Mesothelial cell of epicardium (in vitro differentiated cells): ENCODE measurements at places on chromosomes 11 and 22.

- no peak for DNase-seq
These were observed 7.4 kb downstream of the EHD1 start for GRCh38 chr11:64870893-64871466.

GRCh38 chr11:105458071-105458470 lies 151.8 kb upstream of the GRIA4 start:
- no peak for DNase-seq

- DNase-seq = no peak
These were observed 95.3 kb upstream of the OR9G4 start for GRCh38 chr11:56843816-56844215.

DNA sequence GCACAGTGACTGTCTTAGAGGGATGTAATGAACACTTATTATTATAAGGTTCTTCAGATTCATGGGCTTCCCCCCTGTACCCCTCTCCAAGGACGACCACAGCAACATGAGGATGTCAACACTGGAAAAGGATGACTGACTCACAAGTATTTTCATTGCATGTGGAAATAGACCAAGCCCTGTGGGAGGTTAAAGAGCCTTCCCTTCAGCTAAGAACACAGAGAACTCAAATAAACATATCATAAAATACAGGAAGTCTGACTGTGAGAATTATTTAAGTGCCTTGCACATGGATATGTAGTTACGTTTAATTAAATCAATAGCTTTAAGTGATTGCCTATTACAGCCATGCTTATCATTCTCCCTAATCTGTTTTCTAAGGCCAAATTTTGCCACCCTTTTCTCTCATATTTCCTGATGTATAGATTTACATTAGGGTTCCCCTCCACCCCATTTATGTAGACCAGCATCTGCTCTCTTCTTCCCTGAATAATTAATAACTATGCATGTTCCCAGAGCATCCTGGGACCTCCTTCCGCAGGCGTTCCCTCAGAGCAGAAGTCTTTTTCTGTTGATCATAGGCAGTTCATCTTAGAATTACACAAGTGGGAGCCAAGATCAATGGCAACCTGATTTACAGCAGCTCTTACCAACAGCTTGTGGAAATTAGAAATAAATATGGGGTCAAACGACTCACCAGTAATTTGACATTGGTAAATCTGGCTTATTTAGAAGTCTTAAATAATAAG lies 226.9 kb downstream of the OPCML start:
- DNase-seq = no peak

GRCh38 chr11:67293090-67293489 lies 4.0 kb downstream of the ANKRD13D start:
- no peak for DNase-seq

DNA sequence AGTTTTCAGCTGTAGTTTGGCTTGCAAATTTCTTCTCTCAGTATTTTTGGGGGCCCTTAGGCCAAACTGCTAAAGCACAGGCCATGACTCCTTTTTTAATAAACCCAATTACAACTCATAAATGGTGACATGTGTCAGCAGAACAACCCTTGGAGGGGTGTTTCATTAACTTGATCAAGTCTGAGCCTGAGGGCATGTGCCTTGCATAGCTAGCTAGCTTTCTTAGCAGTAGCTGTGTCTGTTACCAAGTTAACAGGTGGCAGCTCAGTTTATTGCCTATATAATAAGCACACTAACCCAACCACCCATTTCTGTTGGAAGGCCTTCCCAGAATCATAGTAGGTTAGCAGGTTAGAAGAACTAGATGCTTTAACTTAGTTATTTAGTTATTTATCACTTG lies 950.3 kb upstream of the CCDC90B start:
- DNase-seq = no peak

DNA sequence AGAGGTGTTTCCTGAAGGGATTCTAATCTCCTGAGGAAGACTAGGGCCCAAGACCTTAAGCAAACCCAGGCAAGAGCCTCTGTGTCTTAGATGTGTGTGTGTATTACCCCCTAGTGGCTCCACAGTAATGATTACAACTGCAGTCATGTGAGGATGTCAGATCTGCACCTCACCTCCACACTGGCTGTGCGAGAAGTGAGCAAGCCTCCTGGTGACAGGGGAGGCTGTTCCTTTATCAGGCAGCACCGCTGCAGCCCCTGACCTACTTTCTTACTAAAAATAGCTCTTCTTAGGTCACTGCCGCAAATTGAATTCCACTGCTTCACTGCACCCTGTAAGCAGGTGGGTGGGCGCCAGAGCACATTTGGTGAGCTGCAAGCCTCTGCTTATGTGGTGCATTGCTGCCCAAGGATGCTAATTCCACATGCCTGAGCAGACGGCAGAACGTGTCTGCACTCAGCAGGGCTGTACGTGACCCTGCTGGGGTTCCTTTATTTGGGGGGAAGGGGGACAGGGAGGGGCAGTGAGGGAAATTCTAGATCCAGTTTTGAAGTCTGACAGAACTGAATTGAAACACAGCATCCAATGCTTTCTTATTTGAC lies 112.4 kb downstream of the KCNC1 start:
- DNase-seq = no peak

DNA sequence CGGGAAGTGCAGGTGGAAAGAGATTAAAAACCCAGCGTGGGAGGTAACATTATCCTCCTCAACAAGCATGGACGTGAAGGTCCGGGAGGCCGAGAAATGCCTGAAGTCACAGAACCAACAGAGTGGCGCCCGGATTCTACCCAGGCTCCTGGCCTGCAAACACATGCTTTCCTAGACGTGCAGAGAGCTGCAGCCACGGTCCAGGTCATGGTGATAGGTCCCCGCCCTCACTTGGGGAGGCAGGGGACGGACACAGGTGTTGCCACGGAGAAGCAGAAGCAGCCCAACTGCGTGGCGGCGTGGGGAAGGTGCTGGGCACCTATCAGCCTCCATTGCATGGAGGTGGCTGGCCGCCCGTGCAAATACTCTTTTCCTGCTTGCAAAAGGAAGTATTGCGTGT lies 148.8 kb downstream of the MPPED1 start:
- DNase-seq = no peak

DNA sequence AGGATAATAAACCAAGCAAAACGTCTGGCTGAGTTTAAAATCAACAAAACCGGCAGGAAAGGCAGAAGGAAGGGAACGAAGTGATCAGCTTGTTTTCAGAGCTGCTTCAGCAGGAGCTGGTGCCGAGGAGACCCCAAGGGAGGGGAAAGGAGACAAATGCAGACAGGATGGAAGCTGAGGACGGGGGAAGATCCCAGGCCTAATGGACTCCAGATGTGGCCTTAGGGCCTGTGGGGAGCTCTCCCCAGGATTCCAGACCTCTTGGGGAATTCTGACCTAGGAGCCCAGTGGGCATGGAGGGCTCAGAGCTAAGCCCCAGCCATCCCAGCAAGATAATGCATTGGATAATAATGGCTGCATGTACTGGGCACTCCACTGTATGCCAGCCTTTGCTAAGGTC lies 211.4 kb upstream of the NARS2 start:
- DNase-seq = no peak

GRCh38 chr11:110808248-110808647 lies 96.0 kb upstream of the ARHGAP20 start:
- DNase-seq = no peak

- DNase-seq = no peak
These were observed 14.1 kb upstream of the KIAA0930 start for GRCh38 chr22:45254789-45255278.

- no peak for DNase-seq
These were observed 13.5 kb upstream of the SIGIRR start for GRCh38 chr11:428295-428694.

DNA sequence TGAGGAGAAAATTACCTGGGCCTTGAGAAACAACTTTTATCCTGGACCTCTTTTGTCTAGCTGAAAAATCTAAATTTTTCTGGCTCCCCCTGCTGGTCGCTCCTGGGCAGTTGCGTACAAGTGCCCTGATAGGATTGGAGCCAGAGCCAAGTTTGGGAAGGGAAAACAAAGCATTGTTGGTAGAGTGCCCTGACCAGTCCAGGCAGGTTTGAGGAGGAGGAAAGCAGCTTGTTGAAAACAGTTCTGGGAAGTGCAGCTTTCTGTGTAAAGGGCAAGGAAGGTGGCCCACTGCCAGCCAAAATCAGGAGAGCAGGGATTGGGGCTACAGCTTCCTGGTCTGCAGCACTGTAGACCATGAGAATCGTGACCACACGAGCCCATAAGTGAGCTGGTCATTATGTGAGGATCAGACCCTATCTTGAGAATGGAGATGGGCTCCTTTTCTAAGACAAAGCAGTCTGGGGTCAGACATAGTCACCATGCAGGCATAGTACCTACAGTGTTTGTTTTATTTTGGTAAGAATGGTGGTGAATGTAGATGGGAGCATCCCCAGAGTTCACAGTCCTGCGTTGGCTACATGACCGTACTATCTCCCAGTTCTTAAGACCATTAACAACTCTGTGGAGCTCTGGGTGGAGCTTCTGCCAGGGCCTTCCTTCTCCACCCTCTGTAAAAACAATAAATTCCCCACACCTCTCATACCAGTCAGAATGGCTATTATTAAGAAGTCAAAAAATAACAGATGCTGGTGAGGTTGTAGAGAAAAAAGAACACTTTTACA lies 21.3 kb upstream of the PIK3IP1 start:
- peak; percentile 74 for DNase-seq

DNA sequence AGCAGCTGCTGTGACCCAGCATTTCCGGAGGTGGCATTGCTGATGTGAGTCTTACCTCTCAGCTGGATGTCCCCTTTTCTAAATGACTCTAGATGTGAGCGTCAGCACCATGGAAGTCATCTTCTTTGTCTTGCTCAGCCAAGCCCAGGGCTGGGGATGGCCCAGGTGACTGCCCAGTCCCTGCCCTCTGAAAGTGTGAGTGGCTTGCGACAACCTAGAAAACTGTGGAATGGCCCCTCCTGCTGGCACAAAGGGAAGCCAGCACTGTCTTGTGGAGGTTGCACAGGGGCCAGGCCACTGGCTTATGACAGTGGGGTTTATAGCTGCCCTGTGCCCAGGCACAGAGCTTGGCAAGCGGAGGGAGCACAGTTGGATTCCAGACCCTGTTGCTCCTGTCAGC lies 6.2 kb downstream of the TUB start:
- no peak for DNase-seq

- DNase-seq = no peak
These were observed 63.7 kb downstream of the PPP6R3 start for GRCh38 chr11:68524213-68524612.

GRCh38 chr22:45531441-45532234 lies 29.0 kb downstream of the FBLN1 start:
- no peak for DNase-seq

DNA sequence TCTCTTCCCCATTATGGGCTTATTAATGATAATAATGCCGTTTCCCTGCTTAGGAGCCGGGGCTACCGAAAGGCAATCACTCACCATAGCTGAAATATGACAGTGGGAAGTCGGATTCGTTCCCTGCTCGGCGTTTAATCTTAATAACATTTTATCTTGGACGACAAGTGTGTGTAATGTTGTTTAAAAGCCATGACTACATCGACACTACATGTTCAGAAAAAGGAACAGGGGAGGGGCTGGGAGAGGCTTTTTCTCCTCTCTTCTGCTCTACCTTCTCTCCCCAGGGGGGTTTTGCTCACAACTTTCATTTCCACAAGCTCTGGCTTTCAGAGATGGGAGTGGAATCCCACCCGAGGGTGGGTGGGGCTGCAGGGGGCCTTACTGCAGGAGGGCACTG lies 105.5 kb downstream of the DSCAML1 start:
- no peak for DNase-seq

- no peak for DNase-seq
These were observed 148.8 kb downstream of the FEZ1 start for GRCh38 chr11:125347261-125347585.

DNA sequence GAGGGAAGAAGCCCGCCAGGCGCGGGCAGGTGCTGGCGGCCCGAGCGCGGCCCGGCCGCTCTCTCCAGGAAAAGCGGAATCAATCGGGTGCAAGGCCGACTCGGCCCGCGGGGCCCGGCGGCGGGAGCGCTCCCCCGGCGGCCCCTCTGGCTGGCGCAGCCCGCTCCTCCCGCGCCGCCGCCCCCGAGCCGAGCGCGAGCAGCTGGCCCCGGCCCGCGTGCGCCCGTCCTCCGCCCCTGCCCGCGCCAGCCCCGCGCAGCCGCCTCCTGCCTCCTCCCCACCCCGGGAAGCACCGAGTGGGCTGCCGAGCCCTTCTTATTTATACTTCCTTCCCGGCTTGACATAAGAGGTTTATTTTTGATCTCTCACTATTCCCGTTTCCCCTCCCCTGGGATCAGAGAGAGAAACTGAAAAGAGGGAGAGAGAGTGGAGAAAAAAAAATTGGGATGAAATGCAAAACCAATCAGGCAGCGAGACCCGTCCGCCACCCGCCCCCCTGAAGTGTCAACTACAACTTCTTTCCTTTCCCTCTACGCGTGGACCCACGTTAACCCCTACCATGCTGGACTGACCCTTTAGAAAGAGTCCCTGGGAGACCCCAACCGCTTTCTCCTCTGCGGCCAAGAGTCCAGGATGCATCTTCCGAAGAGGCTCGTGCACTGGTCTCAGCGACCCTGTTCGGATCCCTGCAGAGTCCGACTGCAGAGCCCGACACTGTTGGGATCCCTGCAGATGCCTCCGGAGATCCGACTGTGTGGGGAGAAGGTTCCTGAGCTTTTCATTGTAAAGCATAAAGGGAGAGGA lies at the start of gene ADAMTS8:
Gene ADAMTS8 (minus strand): TSS at position 294 of the 804 bp plus-strand sequence. CDS start 323 bp downstream, outside the sequence.
- DNase-seq = no peak

- DNase-seq = no peak
These were observed 1.1 kb downstream of the SPINDOC start for GRCh38 chr11:63814383-63814736.

DNA sequence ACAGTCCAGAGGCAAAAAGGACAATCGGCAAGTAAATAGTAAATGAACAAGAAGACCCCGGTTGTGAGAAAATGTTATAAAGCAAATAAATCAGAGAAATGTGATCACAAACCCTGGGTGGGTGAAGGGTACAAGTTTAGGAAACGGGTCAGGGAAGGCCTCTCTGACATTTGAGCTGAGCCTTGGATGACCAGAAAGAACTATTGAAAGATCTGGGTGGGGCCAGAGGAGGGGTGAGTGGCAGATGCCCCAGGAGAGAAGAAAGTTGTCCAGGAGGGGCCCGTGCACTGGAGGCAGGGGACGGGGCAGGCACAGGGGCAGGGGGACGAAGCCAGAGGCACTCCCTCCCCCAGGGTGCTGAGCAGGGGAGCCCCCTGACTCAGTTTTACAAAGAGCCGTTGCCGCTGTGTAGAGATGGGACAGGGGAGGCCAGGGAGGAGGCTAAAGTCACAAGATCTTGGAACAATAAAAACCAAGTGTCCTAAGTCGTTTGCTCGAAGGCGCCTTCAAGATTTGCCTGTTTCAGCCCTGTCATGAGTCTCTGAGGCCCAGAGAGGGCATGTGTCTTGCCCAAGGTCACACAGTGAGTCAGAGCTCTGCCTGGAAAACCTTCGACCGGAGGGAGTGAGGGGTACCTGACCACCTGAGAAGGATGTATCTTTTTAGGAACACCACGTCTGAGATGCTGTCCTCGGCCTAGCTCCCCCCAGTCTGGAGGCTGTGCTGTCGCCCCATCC lies 10.8 kb upstream of the PDGFB start:
- DNase-seq = no peak

GRCh38 chr11:107848345-107848744 lies 10.2 kb downstream of the SLC35F2 start:
- DNase-seq = no peak
